ENCODE measurements at places on chromosomes 12 and 14. TPM values are rescaled to one million over a fixed set of nuclear protein-coding genes. Genes with fewer than 3 reads are reported as not detected.

The PLEKHG3 gene
- total RNA-seq, result 90.0 TPM

The SLC8B1 gene
- 14.0 TPM for total RNA-seq

The LRRC10 gene
- total RNA-seq, result 0.24 TPM

The SARNP gene
- total RNA-seq, result 83.1 TPM

The TCL1B gene
- 4.1 TPM for total RNA-seq
